ENCODE measurements at places on chromosomes 4 and X. TPM values are rescaled to one million over a fixed set of nuclear protein-coding genes. Genes with fewer than 3 reads are reported as not detected.

BEND2 gene
- total RNA-seq: not detected

NSG1 gene
- 9.1 TPM for total RNA-seq

RAB39B gene
- 15.3 TPM for total RNA-seq

- no peak for DNase-seq
These were observed 27.3 kb upstream of the CT83 start for GRCh38 chrX:116490104-116490503.

DNA sequence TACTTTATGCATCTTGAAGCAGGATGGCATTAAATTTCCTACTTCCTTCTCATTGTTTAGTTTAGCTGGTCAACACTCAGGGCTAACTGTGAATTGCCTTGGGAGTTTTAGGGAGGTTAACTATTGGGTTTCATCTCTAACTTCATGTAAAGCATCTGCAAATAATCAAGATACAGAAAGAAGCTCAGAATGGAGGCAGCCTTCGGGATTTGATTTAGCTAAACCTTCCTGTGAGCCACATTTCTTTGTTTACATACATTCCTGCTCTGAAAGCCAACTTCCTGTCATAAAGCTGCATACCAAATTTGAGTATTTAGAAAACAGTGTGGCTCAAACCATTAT lies 131.7 kb upstream of the PCDH18 start:
- no peak for DNase-seq

DNA sequence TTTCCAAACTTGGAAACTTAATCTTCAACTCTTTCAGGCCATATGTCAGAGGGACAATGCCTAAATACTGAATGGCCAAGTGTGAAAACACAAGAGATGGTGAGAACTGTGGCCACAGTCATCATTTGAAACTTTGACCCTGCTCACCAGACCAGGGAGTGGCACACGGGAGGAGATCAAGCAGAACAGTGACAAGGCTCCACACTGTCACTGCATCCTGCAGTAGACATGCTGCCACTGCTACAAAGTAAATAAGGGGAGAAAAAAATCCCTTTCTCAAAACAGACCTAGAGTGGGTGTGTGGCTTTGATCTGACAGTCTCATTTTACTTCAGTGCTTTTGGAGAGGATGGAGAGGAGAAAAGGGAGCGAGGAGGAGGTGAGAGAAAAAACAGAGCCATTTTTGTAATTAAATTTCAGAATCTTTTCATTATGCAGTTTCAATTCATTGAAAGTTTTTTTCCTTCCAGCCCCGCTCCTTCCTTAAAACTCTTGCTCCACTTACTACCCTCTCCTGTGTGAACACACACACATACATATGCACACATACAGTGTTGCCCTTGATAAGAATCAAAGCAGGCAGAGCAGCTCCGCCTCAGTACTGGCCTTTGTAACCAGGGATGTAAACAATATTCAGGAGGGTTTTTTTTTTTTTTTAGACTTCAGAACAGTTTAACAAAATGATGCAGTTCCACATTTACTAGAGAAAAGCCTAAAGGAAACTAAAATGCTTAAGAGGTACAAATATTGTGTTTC lies 34.4 kb downstream of the NEXMIF start:
- no peak for DNase-seq

DNA sequence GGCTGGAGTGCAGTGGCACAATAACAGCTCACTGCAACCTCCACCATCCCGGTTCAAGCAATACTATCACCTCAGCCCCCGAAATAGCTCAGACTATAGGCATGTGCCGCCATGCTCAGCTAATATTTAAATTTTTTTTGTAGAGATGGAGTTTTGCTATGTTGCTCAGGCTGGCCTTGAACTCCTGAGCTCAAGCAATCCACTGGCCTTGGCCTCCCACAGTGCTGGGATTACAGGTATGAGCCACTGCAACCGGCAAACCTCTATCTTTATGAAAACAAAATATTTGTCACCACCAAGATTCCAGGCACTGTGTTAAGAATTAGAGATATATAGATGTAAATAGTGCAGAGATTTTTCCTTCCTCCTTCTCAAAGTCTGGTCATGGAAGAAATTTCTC lies 232.5 kb downstream of the ANKRD50 start:
- DNase-seq: no peak

- no peak for DNase-seq
These were observed 24.9 kb upstream of the SGMS2 start for GRCh38 chr4:107799669-107800450.

GRCh38 chrX:57453901-57454300 lies 137.9 kb upstream of the ZXDB start:
- DNase-seq: peak; percentile 13

GRCh38 chrX:42704454-42704853 lies 73.5 kb downstream of the PPP1R2C start:
- no peak for DNase-seq

DNA sequence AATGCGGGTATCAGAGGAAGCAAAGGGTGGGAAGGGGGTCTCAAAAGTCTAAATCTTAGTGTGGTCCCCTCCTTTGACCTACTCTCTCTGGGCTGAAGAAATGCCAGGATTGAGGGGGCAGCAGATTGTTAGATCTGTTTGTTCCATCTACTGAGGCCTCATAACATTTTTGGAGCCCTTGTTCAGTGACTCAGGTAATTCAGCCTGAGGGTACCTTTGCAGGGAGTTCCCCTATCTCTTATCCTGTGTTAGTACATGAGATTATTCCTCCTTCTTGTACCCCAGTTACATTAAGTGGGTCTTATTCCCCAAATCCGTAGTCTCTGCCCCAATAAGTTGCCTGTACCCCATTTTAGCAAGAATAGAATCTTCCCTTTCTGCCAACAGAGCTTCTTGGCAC lies 79.0 kb downstream of the RTL9 start:
- no peak for DNase-seq

DNA sequence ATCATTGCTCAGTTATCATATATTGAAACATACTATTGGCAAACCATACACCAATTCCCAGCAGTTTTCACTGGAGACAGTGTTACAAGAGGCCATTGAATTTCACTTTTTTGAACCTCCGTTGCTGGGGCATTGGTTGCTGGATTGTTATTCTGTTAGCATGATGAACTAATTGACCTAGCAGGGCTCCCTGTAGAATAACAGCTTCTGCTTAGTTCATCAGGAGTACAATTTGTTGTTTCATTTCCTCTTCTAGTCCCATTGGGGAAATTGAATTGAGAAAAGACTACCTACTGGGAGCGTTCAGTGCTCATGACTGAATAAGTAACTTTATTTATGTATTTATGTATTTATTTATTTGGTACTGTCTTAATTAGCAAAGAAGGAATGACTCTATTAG lies 151.6 kb downstream of the SLIT2 start:
- no peak for DNase-seq

GRCh38 chr4:100386270-100386669 lies 131.6 kb downstream of the EMCN start:
- DNase-seq: no peak

DNA sequence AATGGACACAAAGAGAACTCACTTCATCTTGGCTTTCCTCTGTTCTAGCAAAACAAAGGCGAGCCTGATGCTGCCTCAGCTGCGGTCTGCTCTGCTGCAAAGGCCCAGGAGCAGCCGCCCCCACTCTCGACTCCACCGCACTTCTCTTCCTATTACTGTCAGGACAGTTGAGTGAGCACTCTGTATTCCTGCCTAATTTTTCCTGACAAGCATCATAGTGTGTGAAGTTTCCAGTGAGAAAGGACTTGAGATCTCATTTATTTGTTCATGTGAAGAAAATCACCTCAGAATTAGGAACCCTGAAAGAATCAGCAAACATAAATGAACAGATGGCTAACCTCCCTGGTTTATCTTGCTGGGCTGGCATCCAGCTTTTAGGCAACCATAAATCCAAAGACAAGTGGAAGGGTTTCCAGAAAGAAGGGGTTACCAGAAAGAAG lies 15.6 kb downstream of the SCARB2 start:
- DNase-seq: peak; percentile 52

GRCh38 chr4:178387756-178388155 lies 945.5 kb upstream of the AGA start:
- no peak for DNase-seq

All from activated CD4-positive, alpha-beta memory T cell treated with anti-CD3 and anti-CD28 coated beads for 36 hours (primary cell).